ENCODE measurements at places on chromosomes 13 and 19.

DNA sequence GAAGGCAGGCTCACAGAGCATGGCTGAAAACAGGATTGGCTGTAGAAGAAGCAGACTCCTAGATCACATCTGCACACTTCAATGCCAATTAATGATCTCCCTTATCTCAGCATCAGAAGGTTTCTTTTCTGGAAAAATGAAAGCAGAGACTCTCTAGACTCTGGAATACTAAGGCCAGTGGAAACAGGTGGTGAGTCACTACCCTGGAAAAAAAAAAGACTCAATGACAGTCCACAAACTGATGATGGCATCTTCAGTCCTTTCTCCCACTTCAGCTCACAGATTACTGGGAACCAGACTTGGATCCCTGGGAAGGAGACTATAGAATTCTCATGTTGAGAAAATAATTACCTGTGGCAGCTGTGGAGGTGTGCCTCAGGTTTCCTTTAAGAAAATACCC lies 47.5 kb upstream of the MBNL2 start:
- no peak for DNase-seq

DNA sequence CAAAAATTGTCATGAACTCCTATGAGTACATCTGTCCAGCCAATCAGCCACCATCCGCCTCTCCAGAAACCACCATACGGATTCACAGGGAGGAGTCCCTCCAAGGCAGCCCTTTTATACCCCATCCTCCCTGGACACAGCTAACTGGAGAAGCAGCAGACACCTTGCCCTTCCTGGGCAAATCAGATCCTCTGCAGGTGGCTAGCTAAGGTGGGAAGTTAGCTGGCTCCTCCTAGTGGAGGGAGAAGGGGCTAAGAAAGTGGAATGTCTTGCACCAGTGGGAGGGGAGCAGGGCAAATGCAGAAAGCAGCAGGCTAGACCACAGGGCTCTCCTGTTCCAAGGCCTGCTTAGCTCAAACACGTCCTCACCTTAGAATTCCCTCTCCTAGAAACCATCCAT lies 46.2 kb upstream of the UQCRFS1 start:
- DNase-seq, result no peak

GRCh38 chr19:55541091-55541490 lies 4.2 kb upstream of the SBK2 start:
- DNase-seq, result no peak

GRCh38 chr19:7923295-7924191 lies 2.4 kb downstream of the CTXN1 start:
- DNase-seq, result no peak

DNA sequence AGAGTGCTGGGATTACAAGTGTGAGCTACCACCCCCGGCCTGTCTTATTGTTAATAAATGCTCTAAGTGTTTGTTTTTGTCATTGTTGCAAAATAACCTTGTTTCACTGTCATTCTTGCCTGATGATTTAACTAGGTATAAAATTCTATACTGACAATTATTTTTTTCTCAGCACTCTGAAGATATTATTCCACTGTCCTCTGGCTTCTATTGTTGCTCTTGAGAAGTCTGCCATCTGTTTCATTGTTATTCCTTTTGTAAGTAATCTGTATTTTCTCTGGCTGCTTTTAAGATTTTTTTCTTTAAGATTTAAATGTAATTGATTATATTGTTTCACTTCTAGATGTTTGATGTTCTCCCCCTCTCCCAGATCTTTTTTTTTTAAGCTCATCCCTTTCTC lies 17.6 kb downstream of the ZNF420 start:
- no peak for DNase-seq

- DNase-seq, result no peak
Observed at GRCh38 chr13:99316657-99317256, 9.6 kb upstream of the GPR183 start.

GRCh38 chr13:30572859-30573275 lies 44.9 kb upstream of the USPL1 start:
- DNase-seq, result no peak

DNA sequence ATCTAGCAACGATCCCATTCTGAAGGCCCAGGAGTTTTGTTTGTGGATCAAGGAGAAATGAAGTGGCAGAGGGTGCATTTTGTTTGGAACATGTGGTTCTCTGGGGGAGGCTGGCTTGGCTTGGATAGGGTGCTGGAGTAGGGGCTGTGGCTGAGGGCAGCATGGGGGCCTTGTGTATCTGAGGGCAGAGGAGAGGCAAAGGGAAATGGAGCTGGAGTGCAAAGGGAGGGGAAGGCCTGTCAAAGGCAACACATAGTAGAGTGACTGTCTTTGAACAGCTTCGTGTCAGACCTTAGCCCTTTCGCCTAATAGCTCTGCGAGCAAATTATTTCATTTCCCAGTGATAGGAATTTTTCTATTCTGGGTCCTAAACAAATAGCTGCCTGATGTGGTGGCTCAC lies 187.2 kb downstream of the KCNRG start:
- DNase-seq, result no peak

DNA sequence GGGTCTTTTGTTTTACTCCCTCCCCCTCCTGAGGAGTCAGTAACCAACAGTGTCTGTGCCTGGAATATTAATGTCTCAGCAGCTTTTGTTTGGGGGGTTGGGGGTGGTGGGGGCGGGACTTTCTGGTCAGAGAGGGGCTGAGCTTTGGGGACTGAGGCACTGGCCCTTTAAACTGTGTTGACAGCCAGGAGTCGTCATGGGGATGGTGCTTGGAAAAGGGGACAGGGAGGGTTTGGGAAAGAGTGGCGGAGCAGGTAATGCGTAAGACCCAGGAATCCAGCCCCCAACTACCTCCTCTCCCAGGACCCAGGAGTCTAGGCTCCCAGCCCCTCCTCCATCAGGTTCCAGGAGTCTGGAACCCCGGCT lies 5.2 kb downstream of the CADM4 start:
- DNase-seq, result no peak

- DNase-seq, result no peak
Observed at GRCh38 chr19:31562966-31563612, 213.9 kb upstream of the TSHZ3 start.

GRCh38 chr13:112614835-112615234 lies 26.9 kb upstream of the TUBGCP3 start:
- DNase-seq, result no peak

- DNase-seq, result no peak
Observed at GRCh38 chr19:10961073-10961860, 437 bp downstream of the SMARCA4 start.

DNA sequence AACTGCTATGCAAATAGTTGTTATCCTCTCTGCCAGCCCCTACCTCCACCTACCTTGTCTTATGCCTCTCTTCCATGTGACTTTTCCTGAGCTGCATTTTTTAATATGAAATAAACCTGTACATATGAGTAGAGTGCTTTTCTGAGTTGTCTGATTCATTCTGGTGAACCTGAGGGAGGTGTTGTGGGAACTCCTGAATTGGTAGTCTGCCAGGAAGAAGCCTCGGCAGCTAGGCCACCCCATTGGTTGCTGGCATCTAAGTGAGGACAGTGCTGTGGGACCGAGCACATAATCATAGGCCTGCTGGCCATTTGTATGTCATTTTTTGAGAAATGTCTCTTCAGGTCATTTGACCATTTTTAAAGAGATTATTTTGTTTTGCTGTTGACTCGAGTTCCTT lies 1146.8 kb downstream of the UQCRFS1 start:
- no peak for DNase-seq

GRCh38 chr19:45864629-45865082 lies 530 bp downstream of the FOXA3 start:
- DNase-seq, result no peak

DNA sequence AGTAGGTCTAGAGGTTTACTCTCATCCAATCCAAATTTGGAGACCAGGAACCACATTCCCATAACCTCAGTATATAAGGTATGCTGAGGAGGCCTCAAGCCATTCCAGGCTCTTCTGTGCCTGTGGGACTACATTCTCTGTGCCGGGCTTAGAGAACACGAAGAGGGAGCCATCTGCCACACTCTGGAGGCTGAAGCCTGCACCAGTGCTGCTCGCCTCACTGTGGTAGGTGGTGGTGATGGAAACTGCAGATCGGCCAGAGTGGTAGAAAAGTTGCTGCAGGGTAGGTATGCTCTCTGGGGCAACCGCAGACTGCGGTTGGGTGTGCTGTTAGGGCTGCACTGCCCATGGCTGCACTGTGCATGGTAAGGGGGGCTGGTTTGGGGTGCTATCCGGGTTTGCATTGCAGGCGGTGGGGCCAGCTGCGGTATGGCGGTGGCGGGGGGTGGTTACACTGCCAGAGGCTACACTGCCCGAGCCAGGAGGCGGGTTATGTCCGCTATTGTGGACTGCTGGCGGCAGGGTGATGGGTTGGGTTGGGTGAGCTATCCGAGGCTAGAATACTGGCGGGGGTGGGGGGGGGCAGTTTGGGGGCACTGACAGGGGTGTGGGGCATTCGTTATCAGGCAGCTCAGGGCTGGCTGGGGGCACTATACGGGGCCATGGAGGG lies 145.0 kb downstream of the TNFRSF19 start:
- no peak for DNase-seq

GRCh38 chr19:768424-768823 lies 17.5 kb downstream of the MISP start:
- DNase-seq, result no peak

- no peak for DNase-seq
Observed at GRCh38 chr13:101660711-101661110, 208.2 kb downstream of the ITGBL1 start.

- no peak for DNase-seq
Observed at GRCh38 chr19:29641597-29641996, 23.7 kb upstream of the PLEKHF1 start.

- DNase-seq, result no peak
Observed at GRCh38 chr19:4052993-4053422, 13.7 kb downstream of the ZBTB7A start.

DNA sequence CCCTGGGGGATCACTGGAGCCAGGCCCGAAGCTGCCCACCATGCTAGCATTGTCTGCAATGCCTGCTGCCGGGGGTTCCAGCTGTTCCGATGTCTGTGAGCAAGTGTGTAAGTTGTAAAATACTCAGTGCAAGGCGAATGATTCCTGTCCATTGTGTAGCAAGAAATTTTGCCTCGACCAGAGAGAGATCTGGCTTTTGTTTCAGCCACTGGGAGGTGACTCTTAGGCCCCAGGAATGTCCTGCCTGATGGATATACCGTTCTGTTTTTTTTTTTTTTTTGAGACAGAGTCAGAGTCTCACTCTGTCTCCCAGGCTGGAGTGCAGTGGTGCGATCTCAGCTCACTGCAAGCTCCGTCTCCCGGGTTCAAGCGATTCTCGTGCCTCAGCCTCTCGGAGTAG lies 7.3 kb upstream of the GADD45B start:
- DNase-seq, result no peak

GRCh38 chr13:112579310-112579843 lies 8.6 kb downstream of the TUBGCP3 start:
- no peak for DNase-seq

GRCh38 chr19:50204811-50205675 lies 1.6 kb downstream of the MYH14 start:
- DNase-seq, result no peak

DNA sequence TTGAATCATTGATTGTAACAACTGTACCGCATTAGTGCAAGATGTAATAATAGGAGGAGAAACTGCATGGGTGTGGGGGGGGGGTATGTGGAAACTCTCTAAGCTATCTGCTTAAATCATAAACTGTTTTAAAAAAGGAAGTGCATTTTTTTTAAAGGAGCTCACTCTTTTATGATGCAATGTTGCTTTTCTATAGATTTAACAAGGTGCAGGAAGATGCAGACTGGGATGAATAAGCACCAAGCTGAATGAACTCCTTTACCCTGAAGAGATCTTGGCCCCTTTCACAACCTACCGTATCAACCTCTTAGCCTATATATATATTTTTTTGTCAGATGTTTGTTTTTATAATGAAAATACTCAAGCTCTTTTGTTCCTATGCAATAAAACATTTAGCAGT lies 95.9 kb downstream of the AKAP11 start:
- no peak for DNase-seq

DNA sequence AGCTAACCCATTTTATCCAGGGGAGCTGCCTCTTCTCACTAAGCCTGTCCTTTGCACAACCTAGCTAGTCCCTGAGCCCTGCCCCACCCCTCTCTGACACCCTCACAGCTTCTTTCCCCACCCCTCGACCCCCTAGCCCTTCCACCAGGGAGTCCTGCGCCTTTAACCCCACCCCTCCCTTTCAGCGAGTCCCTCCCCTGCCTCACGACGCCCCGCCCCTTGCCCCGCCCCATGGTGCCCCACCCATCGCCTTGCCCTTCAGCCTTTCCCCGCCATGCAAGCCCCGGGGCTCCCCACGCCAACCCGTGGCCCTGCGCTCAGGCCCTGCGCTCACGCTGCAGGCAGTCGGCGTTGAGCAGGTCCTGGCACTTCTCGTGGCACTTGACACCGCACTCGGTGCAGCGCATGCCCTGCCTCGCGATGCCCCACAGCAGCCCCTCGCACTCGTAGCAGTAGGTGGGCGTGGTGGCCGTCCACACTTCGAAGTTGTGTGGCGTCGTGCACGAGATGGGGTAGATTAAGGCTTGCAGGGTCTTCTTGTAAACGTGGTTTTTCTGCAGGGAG lies 40.0 kb downstream of the UNC13A start:
- no peak for DNase-seq

DNA sequence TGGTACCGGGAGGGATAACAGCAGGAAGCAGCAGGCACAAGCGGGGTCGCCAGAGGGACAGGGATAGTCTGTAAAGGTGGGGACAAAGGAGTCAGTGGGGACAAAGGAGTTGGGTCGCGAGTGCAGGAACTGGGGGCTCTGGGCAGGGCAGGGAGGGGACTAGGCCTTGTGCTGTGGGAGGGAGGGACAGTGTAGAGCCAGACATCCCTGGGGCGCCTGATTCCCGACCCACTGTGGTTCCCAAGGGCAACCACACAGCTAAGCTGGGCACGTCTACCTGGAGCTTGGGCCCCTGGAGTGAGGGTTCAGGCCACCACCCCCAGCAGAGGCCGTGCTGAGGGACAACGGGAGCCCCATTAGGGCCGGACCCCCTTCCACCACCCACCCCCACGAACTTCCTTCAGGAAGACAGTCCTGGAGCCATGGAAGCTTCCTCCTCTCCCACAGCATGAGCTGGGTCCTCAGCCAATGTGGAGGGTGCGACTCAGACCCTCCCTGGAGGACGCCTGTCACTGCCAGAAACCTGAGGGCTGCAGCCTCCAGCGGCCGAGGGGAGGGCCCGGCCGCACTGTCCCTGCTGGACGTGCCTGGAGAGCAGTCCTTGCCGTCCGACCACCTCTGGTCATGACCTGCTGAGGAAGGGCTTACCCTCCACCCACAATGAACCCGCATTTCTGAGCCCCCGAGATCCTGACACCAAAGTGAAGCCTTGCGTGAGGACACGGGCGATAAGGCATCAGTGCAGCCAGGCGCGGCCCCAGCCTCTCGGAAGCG lies 77.9 kb downstream of the SPACA7 start:
- DNase-seq, result no peak

GRCh38 chr13:112331675-112332074 lies 44.5 kb upstream of the SPACA7 start:
- no peak for DNase-seq

DNA sequence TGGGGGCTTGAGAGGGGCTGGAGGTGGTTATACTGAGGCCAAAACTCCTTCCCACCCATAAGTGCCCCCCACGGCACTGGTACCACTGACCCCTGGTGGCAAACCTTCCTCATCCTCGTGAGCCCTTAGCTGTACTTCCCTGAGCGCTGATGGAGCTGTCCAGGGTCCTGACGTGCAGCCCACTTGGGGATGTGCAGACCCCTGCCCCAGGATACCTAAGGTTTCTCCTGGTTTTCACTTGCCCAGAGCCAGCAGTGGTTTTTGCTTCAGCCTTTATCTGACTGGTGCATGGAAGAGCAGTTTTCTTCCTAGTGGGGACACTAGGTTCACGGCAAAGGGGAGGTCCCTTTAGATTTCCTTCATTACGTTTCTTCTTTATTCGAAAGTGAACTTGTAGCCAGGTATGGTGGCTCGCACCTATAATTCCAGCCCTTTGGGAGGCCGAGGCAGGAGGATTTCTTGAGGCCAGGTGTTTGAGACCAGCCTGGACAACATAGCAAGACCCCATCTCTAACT lies 28.7 kb upstream of the KCTD15 start:
- DNase-seq, result no peak

Measured in activated CD8-positive, alpha-beta memory T cell treated with anti-CD3 and anti-CD28 coated beads for 1 hour (primary cell).